ENCODE measurements at places on chromosomes 5 and 9.

GRCh38 chr5:158530115-158530514 lies 569.6 kb downstream of the EBF1 start:
- no peak for DNase-seq

DNA sequence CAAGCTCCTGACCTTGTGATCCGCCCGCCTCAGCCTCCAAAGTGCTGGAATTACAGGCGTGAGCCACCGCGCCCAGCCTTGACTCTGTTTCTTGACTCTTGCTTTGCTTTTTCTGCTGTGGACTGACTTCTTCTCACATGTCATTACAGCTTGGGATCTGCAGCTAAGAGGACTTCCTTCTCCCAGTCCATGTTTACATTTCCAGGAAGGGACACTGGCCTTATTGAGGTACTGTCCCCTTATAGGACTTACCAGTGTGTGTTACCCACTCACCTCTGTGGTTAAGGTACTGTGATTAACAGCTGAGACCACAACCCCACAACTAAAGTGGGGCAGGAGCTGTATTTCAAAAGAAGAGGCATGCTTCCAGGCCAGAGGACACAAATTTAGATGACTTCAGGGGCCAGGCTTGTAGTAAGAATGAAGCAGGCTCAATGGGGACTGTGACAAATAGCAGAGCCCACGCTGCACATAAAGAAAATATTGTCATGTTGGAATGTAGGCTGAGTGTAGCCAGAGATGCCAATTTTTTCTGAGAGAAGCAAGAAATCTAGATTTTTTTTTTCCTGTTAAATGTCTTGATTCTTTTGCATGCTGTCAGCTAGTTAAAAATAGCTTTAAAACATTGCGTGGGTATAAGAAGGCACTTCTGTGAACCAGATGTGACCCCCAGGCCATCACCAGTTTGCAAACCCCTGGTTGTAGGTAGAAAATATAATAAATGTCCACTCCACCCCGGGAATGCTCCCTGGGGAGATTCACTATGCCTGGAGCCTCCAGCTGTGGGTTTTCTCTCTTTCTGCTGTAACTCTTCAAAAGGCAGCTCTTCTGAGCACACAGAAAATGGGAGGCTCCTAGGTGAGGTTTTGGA lies 75.0 kb downstream of the PTPDC1 start:
- no peak for DNase-seq

GRCh38 chr5:175096469-175097165 lies 347.4 kb downstream of the DRD1 start:
- no peak for DNase-seq

DNA sequence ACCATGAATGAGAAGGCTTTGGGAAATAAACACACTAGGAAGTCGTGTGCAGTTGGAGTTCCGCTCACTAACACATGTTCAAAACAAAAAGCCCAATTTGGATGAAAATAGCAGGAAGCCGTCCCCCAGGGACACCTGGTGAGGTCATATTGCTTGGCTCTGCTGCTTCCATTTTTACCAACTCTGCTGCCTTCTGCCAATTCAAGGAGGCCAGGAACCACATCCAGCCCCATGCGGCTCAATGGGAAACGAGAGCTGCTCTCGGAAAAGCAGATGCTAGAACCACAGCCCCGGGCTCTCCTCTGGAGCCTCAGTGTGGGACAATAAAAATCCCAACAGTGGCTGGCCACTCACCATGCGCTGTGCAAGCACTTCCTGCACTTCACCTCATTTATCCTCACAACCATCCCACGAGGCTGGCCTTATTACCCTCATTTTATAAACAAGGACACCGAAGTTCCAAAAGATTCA lies 13.4 kb downstream of the ADAM19 start:
- DNase-seq = no peak
